Stimulated activated CD4-positive, alpha-beta T cell treated with anti-CD3 and anti-CD28 coated beads, Interleukin-15, amount 100 ng/mL, for 1 hour (primary cell): ENCODE measurements at places on chromosomes 11 and 22.

GRCh38 chr11:72233056-72233772 is 8.6 kb downstream of the INPPL1 start:
- DNase-seq = no peak

DNA sequence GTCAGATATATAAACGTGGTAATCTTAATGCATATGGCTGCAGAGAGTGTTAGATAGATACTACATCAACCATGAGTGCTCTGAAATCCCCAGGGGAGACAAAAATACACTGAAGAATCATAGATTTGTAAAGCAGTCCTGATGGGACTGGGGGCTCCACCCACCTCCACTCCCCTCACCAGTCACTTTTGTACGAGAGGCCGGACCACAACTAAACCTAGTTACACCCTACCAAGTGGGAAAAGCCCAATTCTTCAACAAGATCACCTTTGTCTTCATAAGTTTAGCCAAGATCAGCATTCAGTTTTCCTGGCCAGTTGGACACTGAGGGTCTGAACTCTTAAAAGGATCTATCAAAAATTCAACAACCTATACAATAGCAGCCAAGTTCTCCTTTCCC is 1.5 kb downstream of the SF1 start:
- DNase-seq = no peak

DNA sequence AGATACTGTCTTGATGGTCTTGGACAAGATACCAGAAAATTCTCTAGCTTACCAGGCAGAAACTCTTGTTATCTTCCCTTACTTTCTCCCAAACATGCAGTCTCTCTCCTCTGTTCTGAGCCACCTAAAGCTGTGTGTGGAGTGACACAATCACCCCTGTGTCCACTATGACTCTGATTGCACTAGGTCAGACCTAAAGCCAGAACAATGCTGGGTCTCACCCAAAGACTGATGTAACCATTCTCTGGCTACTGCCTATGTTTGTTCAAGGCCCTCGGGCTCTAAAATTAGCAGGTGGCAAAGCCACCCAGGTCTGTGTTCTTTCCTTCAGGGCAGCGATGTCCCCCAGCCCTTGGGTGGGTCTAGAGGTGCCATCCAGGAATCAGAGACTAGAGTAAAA is 200.5 kb downstream of the KCNA4 start:
- no peak for DNase-seq

GRCh38 chr22:17698948-17699347 is 60.4 kb downstream of the BCL2L13 start:
- DNase-seq = no peak

- no peak for DNase-seq
Observed at GRCh38 chr11:83533166-83533565, 247.0 kb upstream of the CCDC90B start.

GRCh38 chr11:5367448-5368074 is 16.1 kb upstream of the OR51M1 start:
- DNase-seq = no peak

DNA sequence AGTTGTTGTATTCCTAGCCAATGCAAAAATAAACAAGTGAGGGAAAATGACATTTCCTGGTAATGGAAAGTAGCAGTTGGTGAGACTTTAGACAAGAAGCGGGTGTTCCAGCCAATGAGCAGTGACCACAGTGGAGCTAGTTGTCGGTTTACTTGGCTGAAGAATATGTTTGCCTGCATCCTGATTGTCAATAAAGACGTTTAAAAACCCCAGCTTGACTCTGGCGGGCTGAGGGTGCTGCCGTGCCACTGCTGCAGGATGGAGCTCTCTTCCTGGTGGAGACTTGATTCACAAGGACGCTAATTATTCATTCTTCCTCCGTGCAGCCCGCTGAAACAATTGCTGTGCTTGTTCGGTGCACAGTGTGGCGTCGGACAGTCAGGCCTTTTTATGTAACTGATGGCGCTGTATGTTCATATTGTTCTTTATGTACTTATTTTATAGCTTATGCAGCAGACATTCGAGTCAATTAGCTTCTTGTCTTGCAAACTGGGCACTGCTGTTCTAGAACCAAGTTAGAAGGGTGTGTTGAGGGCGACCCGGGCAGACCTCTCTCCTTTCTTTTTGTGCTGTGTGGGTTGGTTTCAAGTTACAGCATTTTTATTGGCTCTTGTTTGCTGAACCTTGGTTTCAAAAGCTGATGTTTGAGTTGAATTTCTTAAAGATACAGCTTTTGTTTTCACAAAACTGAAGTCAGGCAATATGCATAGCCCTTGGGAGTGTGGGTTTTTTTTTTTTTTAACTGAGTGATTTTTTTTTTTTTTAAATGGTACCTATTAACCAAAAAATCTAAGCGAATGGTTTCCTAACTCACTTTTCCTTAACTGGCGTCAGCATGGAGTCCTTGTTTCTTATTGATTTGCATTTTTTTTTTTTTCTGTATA is 153.9 kb downstream of the TEAD1 start:
- DNase-seq = no peak

DNA sequence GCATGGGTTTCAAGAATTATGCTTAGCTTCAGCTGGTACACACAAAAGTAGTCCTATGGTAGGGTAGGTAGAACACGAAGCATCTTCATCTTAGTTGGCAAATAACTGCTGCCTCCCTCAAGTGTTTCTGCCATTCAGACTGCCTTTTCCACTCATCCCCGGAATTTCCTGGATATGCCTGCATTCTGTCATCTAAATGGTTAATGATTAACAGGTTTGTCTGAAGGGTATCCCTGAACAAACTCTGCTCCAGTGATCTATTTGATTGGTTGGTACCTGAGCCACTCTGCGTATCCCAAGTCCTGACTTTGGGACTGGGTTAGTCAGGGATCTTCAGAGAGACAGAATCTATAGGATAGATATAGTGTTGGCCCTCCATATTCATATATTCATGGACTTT is 272.3 kb upstream of the RAG2 start:
- no peak for DNase-seq

GRCh38 chr22:29772170-29772641 is 5.0 kb downstream of the UQCR10 start:
- no peak for DNase-seq

- DNase-seq = no peak
Observed at GRCh38 chr11:88507771-88508417, 170.4 kb upstream of the CTSC start.

- DNase-seq = no peak
Observed at GRCh38 chr11:46294365-46295309, 17.2 kb downstream of the CREB3L1 start.

DNA sequence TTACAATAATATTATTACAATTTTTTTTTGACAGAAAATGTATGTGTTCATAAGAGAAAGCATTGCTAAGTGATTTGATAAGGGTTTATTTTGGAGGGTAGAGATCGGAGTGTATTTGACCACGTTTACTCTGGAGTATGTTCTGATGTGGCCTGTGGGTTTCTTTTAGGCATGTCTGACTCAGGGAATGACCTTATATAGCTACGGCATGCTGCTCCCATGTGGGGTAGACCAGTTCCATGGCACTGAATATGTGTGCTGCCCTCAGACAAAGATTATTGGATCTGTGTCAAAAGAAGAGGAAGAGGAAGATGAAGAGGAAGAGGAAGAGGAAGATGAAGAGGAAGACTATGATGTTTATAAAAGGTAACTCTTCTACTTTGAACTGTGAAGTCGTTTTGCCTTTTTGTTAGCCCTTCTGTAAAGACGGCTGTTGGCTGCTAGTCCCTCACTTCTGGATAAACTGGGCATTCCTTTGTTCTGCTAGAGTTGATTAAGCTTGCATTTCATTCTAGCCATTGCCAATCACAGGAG is 38.1 kb upstream of the ST14 start:
- DNase-seq = no peak

- no peak for DNase-seq
Observed at GRCh38 chr11:72240461-72241290, 3.3 kb downstream of the PHOX2A start.

DNA sequence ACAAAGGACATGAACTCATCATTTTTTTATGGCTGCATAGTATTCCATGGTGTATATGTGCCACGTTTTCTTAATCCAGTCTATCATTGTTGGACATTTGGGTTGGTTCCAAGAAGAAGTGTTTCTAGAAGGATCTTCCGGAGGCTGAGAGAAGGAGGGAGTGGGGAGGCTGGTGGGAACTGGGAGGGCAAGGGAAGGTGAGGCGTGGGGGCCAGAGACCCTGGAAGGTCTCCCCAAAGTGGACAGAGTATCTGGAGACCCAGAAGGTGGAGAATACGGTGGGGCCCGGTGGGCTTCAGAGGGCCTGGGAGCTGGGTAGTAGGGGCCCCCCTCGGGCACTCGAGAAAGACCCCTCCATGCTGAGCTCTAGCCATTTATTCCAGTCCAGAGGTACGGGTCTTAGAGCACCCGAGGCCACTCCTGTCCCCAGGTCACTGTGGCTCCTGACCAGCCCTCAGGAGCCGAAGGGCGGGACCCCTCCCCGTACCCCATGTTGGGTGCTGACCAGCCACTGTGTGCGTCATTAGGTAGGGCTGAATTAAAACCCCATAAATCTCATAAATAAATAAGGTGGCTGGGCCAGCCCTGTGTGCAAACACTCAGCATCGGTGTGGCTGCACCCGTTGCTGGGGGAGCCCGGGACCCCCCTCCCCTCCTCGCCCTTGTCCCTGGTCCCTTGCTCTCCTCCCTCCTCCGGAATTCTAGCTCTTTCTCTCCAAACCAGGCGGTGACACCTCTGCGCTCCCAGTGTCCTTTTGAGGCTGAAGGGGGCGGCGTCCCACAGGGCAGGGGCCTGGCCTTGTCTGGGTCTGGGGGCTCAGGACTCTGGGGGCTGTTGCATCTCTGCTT is 38.8 kb upstream of the MUC5AC start:
- no peak for DNase-seq

DNA sequence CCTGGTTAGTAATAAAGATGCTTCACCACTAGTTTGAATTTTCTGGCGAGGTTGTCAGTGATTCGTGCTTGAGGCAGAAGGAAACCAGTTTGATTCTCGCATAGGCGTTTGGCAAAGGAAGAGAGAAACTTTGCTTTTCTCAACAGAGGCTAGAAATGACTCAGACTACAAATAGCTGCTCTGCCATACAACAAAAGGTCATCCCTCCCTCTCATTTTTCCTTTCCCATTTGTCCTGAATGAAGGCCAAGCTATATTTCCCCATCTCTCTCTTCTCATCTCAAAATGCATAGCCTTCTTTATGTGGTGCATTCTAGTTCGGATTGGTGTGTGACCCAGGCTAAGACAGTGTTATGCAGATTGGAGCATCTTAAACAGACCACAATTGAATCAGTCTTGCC is 741.4 kb downstream of the NTM start:
- DNase-seq = no peak

- no peak for DNase-seq
Observed at GRCh38 chr22:20400606-20401375, 6.8 kb downstream of the ZNF74 start.

GRCh38 chr22:31241200-31241599 is 29.1 kb downstream of the LIMK2 start:
- no peak for DNase-seq

DNA sequence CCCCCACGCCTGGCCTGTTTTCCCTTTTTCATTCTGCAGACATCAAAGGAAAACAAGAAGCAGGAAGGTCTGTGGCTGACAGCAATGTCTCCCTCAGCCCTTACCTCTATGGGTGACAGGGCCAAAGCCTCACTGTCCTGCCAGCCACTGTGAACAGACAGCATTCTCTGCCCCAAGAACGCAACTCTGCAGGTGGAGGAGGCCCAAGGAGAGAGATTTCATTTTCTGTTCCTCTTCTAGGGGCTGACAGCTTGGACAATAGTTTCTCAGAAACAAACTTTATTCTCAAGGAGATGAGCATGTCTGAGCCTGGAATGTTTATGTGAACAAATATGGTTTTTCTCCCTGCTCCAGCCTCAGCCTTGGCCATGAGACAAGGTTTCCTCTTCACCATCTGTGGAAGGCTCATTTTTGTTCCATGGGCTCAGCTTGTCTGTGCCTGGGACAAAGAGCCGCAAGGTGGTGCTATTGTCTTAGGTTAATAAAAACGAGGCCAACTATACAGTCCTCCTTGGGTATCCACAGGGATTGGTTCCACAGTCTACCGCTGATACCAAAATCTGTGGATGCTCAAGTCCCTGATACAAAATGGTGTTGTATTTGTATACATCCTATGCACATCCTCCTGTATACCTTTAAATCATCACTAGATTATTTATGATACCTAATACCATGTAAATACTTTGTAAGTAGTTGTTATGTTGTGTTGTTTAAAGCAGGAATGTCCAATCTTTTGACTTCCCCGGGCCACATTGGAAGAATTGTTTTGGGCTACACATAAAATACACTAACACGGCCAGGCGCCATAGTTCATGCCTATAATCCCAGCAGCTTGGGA is 5.8 kb downstream of the PIWIL3 start:
- no peak for DNase-seq

- DNase-seq = no peak
Observed at GRCh38 chr11:128315933-128316332, 271.4 kb downstream of the ETS1 start.

- no peak for DNase-seq
Observed at GRCh38 chr22:41996826-41997225, 1.8 kb upstream of the WBP2NL start.

DNA sequence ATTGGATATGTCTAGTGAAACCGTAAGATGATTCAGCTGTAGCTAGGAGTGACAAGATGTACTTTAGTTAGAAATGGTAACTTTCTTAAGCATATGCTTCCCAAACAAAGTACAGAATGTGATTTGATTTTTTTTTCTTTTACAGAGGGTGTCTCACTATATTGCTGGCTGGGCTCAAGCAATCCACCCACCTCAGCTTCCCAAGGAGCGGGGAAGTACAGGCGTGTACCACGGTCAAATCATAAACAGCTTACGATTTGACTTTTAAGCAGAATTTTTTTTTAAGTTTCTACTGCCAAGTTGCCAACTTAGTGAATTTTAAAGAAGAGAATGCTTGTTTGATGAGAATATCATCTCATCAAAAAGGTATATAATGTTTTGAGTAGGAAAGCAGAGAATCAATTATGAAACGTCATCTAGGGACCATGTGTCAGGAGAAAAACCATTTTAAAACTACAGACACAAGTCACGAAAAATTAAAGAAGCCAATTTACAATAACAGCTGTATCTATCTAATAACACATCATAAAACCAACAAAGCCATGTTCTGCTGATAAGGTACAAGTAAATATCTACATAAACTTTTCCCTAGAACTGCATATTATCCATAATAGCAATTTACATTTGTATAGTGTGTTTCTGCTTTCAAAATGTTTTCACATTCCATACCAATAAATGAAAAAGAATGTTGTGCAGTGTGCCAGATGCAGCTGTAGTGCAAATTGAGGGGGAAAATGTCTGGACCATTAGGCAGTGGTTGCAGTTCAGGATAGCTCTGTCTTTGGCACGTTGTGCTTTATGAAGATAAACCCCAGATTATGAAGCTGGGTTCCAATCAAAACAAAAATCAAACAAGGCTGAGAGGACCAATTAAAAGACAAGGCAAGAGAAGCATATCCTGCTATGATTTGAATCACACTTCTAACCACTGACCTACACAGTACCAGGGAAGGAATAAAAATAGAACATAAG is 33.7 kb upstream of the USP47 start:
- DNase-seq = no peak

DNA sequence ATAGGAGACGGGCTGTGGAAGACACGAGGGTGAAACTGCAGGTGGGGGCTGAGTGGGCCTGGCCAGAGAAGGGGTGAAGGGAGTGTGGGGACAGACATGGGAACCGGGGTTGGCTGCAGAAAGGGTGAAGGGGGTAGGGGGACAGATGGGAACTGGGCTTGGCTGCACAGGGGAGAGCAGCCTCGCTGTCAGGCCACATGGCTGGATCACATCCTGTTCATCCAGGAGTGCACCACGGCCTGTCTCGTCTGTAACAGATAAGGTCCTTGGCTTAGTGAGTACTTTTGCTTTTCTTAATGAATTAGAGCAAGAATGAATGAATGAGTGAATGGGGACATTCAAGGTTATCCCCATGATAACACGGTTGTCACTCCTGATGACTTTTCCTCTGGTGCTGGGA is 13.5 kb downstream of the FBLN1 start:
- no peak for DNase-seq
